Dermis blood vessel endothelial cell (primary cell): ENCODE measurements at places on chromosomes 1 and 21.

DNA sequence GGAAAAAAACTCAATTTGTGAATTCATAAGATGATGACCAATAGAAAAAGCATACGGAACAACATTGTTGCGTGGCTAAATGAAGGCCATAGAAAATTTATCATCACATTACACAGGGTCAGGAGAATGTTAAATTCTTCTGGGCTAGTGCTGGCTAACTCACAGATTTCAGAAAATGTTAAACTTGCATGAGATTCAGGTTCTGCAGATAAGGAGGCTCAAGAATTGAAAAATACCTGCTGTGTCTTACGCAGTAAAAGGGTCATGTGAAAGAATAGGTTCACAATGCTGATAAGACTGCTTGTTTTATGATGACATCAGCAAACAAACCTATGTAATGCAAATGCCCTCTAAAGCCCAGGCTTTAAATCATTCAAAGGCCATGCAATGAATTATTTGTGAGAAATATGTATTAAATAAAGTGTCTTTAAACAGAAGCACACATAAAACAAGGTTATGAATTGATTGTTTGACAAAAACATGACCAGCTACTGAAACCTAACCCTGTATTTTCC, 378.8 kb downstream of the USP25 start:
- no peak for DNase-seq

- DNase-seq: no peak
These were observed 45.3 kb upstream of the CACNA1E start for GRCh38 chr1:181438013-181438412.

DNA sequence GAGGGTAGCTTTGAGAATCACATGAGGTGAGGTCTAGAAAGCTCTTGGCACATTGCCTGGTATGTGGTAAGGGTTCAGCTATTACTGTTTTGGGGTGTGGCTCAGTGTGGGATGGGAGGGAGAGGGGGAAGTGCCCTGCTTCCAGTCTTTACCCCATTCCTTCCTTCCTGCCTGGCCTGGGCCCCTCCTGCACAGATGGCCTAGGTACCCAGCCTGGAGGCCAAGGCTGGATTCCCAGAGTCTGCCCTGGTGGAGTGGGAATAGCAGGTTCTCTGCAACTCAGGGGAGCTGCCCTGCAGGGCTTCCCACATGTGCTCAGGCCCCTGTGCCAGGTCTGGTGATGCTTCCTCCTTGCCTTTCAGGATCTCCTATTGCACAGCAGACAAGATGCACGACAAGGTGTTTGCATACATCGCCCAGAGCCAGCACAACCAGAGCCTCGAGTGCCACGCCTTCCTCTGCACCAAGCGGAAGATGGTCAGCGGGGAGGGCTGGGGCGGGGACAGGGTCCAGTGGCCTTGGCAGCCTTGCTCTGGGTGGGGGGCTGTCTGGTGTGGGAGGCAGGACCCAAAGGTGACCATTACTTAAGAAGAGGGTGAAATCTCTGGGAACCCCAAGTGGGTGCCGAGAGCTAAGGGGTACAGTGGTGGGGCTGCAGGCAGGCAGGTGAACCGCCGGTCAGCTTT, 13.5 kb downstream of the LDLRAP1 start:
- DNase-seq: no peak

DNA sequence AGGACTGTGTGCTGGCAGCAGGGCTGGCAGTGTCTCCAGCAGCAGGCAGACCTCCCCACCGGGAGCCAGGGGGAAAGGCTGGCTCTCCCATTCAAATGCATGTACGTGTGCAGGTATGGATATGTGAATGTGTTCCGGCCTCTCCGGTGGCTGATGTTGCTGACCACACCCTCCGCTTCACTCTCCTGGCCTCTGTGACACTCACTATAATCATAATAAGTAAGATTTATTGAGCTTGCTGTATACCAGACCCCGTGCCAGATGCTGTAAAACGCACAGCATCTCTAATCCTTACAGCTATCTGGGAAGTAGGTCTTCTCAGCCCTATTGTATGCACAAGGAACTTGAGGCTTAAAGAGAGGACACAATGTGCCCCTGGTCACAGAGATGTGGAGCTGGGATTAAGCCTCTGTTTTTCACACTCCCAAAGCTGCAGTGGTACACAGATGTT, 20.5 kb upstream of the ARTN start:
- DNase-seq: no peak

DNA sequence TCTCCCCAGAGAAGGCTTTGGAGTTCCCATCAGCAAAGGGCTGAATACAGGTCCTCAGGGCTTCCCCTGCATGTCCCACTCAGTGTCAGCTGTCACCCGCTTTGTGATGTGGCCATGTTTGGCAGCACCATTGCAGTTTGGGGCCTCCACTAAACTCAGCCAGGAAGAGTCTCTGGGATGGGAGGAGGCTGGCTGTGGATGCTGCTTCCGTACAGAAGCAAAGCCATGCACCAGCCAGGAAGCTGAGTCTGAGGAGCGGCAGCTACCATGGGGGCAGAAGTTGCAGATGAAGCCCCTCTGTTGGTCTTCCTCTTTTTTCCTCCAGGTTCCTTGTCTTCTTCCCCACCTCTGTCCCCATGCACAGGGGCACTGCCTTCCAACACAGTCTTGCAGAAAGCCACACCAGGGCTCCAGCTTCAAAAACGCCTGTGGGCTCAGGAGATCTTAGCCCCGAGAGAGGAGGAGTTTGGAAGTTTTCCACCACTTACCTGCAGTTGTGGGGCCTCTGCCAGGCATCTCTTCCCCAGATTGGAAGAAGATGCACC, 416.8 kb downstream of the NPHP4 start:
- DNase-seq: no peak

- no peak for DNase-seq
These were observed 10.4 kb downstream of the CBR3 start for GRCh38 chr21:36145259-36145658.

DNA sequence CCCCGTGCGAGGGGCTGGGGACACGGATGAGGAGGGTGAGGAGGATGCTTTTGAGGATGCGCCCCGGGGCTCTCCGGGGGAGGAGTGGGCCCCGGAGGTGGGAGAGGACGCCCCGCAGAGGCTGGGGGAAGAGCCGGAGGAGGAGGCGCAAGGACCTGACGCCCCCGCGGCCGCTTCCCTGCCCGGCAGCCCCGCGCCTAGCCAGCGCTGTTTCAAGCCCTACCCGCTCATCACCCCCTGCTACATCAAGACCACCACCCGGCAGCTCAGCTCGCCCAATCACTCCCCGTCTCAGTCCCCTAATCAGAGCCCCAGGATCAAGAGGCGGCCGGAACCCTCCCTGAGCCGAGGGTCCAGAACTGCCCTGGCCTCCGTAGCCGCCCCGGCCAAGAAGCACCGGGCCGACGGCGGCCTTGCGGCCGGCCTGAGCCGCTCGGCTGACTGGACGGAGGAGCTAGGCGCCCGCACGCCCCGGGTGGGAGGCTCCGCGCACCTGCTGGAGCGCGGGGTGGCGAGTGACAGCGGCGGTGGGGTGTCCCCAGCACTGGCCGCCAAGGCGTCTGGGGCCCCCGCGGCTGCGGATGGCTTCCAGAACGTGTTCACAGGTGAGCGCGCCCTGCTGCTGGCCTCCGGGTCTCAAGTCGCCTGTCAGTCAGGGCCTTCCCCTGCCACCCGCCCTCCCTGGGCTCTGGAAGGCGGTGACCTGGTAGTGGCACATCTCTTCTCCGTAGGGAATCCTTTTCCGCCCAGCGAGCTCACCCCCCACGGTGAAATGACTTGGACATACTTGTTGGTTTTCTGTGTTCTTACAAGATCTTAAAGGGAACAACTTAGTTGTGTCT, 1.7 kb downstream of the FMN2 start:
- DNase-seq: peak; percentile 1

- no peak for DNase-seq
These were observed 270.4 kb downstream of the HLX start for GRCh38 chr1:221149555-221150075.

- no peak for DNase-seq
These were observed 2.7 kb downstream of the DAB1 start for GRCh38 chr1:57420981-57421785.

- DNase-seq: no peak
These were observed 14.2 kb upstream of the NIBAN1 start for GRCh38 chr1:184988506-184988905.
